Effector memory CD4-positive, alpha-beta T cell (primary cell): ENCODE measurements at places on chromosomes 3 and 15.

DNA sequence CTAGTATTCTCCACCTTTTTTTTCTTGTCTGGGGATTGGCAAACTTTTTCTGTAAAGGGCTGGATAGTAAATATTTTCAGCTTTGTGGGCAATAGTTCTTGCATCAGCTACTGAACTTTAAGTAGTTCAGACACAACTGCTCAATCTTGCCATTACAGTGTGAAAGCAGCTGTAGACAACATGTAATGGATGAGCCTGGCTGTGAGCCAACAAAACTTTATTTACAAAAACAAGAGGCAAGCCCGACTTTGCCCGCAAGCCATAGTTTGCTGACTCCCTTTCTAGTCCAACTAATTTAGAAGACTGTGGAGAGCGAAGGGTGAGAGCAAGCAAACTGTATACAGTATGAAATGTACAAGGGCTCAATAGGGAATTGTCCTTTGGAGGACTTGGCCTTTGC is 6.2 kb downstream of the FRMD4B start:
- H3K27me3 ChIP-seq, result peaks cover 5% of the 10 kb centered on the region
- no peak overlapping the region for H3K27ac ChIP-seq

DNA sequence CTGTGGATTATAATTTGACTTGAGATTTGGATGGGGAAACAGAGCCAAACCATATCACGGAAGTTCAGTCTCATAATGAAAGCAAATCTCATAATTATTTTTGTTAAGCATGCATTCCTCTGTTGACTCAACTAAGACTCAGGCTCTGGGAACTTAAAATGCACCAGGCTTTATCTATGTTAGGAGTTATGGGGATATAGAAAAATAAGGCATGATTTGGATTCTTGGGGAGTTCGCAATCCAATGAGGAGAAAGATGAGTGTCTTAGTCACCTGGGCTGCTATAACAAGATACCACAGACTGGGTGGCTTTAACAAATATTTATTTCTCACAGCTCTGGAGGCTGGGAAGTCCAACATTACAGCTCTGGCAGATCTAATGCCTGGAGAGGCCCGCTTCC is 89.4 kb upstream of the TJP1 start:
- no peak overlapping the region for H3K27ac ChIP-seq
- no peak overlapping the region for H3K4me3 ChIP-seq
- DNase-seq, result no peak
- no peaks in the 10 kb centered on the region for H3K36me3 ChIP-seq
- H3K27me3 ChIP-seq, result peaks cover 4% of the 10 kb centered on the region

DNA sequence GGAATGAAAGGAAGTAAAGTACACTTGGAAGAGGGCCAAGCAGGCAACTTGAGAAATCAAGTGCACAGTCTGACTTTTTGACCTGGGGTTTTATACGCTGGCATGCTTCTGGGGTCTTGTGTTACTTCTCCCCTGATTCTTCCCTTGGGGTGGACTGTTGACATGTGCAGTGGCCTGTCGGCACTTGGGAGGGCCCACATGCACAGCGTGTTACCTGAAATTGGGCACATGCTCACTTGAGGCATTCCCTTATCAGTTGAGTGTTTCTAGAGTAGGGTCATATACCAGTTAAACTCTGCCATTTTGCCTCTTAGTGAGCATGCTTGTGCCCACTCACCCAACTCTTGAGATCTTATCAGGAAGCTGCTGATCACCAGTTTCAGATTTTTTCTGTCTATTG is 329.1 kb upstream of the SOX2 start:
- no peak for DNase-seq
- no peak overlapping the region for H3K4me3 ChIP-seq
- no peaks in the 10 kb centered on the region for H3K4me1 ChIP-seq
- no peaks in the 10 kb centered on the region for H3K27me3 ChIP-seq
- H3K36me3 ChIP-seq, result no peaks in the 10 kb centered on the region
- H3K27ac ChIP-seq, result no peak overlapping the region

DNA sequence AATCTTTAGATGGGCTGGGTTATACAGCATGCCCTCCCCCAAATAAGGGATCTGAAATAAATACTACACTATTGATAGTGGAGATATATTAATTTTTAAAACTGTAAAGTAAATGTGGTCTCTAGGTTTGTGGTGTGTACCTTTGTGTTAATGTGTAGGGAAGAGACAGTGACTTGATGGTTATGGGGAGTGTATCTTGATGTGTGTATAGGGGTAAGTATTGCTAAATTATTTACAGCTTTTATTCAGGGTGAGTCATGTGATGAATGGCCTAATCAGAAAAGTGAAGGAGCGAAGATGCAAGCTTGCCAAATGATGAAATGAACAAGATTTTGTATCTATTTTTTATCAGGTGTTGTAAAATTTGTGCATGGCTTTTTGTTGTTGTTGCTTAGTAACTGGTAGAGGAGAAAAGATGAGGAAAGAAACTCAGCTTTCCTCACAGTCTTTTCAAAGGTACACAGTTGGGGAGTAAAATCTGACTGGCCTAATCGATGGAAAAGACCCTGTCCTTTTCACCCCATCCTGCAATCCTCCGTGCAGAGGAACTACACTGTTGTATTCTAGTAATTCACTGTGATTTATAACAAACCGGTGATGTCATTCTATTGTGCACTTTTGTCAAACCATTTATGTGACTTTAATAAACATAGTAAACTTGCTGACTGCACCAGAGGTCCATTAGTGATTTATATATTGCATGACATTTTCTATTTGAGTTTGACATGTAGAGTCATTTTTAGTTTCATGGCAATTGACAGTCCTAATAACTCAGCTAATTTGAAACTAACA is 17.7 kb downstream of the FEM1B start:
- no peak for DNase-seq
- no peak overlapping the region for H3K4me3 ChIP-seq
- H3K4me1 ChIP-seq, result peaks cover 7% of the 10 kb centered on the region
- H3K27ac ChIP-seq, result no peak overlapping the region
- no peaks in the 10 kb centered on the region for H3K27me3 ChIP-seq
- peaks cover 14% of the 10 kb centered on the region for H3K36me3 ChIP-seq

- no peak for DNase-seq
- no peak overlapping the region for H3K27ac ChIP-seq
- H3K36me3 ChIP-seq, result no peaks in the 10 kb centered on the region
- H3K4me3 ChIP-seq, result no peak overlapping the region
- no peaks in the 10 kb centered on the region for H3K27me3 ChIP-seq
Measured at GRCh38 chr3:102156426-102156825, 278.4 kb upstream of the ZPLD1 start.

GRCh38 chr15:31504462-31504839 is 177.8 kb downstream of the KLF13 start:
- no peaks in the 10 kb centered on the region for H3K36me3 ChIP-seq
- no peaks in the 10 kb centered on the region for H3K27me3 ChIP-seq
- no peak overlapping the region for H3K4me3 ChIP-seq
- no peaks in the 10 kb centered on the region for H3K4me1 ChIP-seq
- DNase-seq, result no peak

- H3K4me3 ChIP-seq, result no peak overlapping the region
- no peak overlapping the region for H3K27ac ChIP-seq
- no peak for DNase-seq
- no peaks in the 10 kb centered on the region for H3K4me1 ChIP-seq
Measured at GRCh38 chr3:169026543-169027182, 636.8 kb downstream of the MECOM start.

GRCh38 chr15:54226455-54226854 is 248.2 kb downstream of the UNC13C start:
- H3K4me3 ChIP-seq, result no peak overlapping the region
- DNase-seq, result no peak
- H3K4me1 ChIP-seq, result no peaks in the 10 kb centered on the region

GRCh38 chr15:36501063-36501678 is 78.3 kb upstream of the CDIN1 start:
- no peak overlapping the region for H3K4me3 ChIP-seq
- no peak overlapping the region for H3K27ac ChIP-seq
- H3K36me3 ChIP-seq, result no peaks in the 10 kb centered on the region
- no peaks in the 10 kb centered on the region for H3K4me1 ChIP-seq
- no peak for DNase-seq
- H3K27me3 ChIP-seq, result no peaks in the 10 kb centered on the region

DNA sequence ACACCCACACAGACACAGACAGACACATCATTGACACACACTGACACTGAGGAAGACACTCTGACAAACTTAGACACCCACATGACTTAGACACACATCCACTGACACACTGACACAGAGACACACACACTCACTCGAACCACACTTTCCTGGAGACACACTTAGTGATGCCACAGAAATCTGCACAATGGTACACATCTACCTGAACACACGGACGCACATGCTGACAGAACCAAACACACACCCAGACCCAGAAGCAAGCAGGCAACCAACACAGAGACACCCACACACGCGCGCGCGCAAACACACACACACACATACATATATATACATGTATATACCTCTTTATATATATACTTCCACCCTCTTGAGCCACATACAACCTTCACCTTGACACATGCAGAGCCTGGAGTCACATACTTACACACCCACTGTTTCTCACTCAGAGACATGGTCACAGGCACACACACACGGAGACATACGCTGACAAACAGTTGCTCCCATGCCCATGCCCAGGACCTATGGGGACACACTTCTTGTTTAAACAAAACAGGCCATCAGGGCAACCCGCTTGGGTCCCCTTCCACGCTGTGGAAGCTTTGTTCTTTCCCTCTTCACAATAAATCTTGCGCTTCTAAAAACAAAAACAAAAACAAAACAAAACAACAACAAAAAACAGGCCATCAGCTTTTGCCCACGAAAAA is 913 bp upstream of the SCN5A start:
- H3K4me1 ChIP-seq, result peaks cover 7% of the 10 kb centered on the region
- peaks cover 9% of the 10 kb centered on the region for H3K27me3 ChIP-seq
- H3K27ac ChIP-seq, result no peak overlapping the region
- DNase-seq, result no peak
- peak overlapping the region; percentile 45 for H3K4me3 ChIP-seq
